Neural crest cell (in vitro differentiated cells): ENCODE measurements at places on chromosomes 12 and 14.

- DNase-seq: no peak
- H3K36me3 ChIP-seq: peaks cover 2% of the 10 kb centered on the region
- peaks cover 4% of the 10 kb centered on the region for H3K27me3 ChIP-seq
- H3K27ac ChIP-seq: peak overlapping the region; percentile 97
- peak overlapping the region; percentile 83 for H3K4me3 ChIP-seq
These were observed 29.2 kb downstream of the BBS10 start for GRCh38 chr12:76318773-76319594.

GRCh38 chr12:124525455-124525854 lies 42.0 kb downstream of the NCOR2 start:
- H3K36me3 ChIP-seq: peaks cover 5% of the 10 kb centered on the region
- DNase-seq: no peak
- H3K4me1 ChIP-seq: peaks cover 29% of the 10 kb centered on the region
- no peaks in the 10 kb centered on the region for H3K27me3 ChIP-seq
- no peak overlapping the region for H3K4me3 ChIP-seq

- no peak overlapping the region for H3K27ac ChIP-seq
- H3K36me3 ChIP-seq: no peaks in the 10 kb centered on the region
- no peak overlapping the region for H3K4me3 ChIP-seq
- DNase-seq: no peak
- H3K4me1 ChIP-seq: peaks cover 47% of the 10 kb centered on the region
- peaks cover 10% of the 10 kb centered on the region for H3K27me3 ChIP-seq
These were observed 158.6 kb downstream of the MON2 start for GRCh38 chr12:62625228-62625627.

GRCh38 chr12:26961803-26962202 lies 23.5 kb downstream of the FGFR1OP2 start:
- no peak for DNase-seq
- H3K4me1 ChIP-seq: no peaks in the 10 kb centered on the region
- H3K27me3 ChIP-seq: no peaks in the 10 kb centered on the region

GRCh38 chr14:94611179-94611578 lies 1.0 kb upstream of the SERPINA3 start:
- H3K36me3 ChIP-seq: no peaks in the 10 kb centered on the region
- no peak overlapping the region for H3K27ac ChIP-seq
- peaks cover 4% of the 10 kb centered on the region for H3K4me1 ChIP-seq

GRCh38 chr14:35122696-35123387 lies 490 bp downstream of the PRORP start:
- peak overlapping the region; percentile 100 for H3K27ac ChIP-seq
- H3K4me1 ChIP-seq: peaks cover 57% of the 10 kb centered on the region
- no peak for DNase-seq
- H3K36me3 ChIP-seq: peaks cover 14% of the 10 kb centered on the region

DNA sequence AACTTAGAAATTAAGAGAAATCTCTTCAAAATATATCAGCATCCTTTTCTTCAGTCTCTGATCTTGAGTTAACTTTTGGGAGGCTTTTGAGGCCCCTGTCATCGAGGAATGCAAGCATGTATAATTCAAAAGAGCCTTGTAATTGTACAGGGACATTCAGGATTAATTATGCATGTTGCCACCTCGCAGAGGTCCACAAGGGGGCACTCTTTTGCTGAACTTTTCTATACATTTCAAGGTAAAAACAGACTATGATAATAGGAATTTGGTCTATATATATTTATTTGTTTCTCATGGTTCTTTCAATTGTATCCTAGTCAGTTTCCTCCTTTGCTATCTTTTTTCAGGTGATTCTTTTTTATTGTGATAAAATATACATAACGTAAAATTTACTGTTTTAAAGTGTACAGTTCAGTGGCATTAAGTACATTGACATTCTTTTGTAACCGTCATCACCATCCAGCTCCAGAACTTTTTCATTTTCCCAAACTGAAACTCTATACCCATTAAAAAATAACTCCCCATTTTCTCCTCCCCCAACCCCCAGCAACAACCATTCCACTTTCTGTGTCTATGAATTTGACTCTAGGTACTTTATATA lies 47.0 kb upstream of the SLC2A13 start:
- no peak overlapping the region for H3K27ac ChIP-seq
- DNase-seq: peak; percentile 49
- no peaks in the 10 kb centered on the region for H3K27me3 ChIP-seq
- no peaks in the 10 kb centered on the region for H3K36me3 ChIP-seq
- H3K4me1 ChIP-seq: peaks cover 3% of the 10 kb centered on the region
- H3K4me3 ChIP-seq: no peak overlapping the region

DNA sequence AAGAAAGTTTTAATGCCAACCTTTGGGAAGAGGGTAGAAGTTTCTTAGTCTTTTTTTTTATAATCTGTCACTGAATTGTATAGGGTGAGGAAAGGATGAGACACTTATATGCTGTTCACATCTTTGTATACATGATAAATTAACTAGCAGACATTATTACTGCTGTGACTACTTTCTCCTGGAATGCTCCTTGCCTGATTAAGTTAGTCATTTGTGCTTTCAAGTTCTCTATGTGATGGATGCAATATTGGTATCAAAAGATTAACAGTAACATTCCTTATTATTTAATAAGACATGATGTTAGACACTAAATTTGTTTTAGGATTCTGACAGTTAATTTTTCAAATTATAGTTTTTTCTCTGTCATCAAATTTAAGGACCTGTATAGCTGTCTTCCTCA lies 223.4 kb upstream of the GARIN2 start:
- H3K27me3 ChIP-seq: no peaks in the 10 kb centered on the region
- H3K4me1 ChIP-seq: no peaks in the 10 kb centered on the region
- no peak overlapping the region for H3K4me3 ChIP-seq
- H3K36me3 ChIP-seq: peaks cover 10% of the 10 kb centered on the region
- no peak overlapping the region for H3K27ac ChIP-seq

DNA sequence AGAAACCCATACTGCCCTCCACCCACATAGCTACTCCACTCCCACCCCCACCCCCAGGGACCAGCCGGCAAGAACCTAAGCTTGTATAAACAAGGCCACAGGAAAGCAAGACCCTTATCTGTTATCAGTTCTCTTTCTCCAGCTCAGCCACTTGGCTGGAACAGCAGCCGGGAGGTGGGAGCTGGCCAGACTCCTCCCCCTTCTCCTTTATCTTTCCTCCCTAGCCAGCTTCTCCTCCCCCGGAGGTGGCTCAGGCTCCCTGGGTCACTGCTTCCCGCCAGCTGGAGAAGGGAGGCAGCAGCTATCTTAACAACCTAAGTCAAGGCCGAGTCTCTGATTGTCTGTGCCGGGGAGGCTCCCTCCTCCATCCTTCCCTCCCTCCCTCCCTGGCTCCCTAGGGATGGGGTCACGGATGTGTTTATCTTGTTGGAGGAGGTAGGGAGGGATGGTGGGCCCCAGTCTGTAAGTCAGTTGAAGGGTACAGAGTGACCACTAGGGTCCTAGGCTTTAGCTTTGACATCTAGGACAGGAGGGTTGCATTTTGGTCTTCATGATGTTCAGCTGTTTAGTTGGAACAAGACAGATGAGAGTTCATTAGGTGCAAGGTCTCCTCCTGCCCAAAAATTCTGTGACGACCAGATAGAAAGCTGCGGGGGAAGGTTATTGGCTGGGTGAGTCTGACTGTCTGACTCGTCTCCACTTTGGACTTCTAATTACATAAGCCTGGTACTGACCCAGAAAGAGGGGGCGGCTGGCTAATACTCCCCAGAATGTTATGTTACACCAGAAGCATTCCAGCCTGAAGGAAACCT lies 29.7 kb downstream of the ZFP36L1 start:
- H3K4me3 ChIP-seq: no peak overlapping the region
- H3K4me1 ChIP-seq: peaks cover 28% of the 10 kb centered on the region
- H3K27me3 ChIP-seq: no peaks in the 10 kb centered on the region

GRCh38 chr12:116813271-116814041 lies 67.8 kb downstream of the HRK start:
- H3K4me3 ChIP-seq: no peak overlapping the region
- peak overlapping the region; percentile 65 for H3K27ac ChIP-seq
- H3K4me1 ChIP-seq: peaks cover 8% of the 10 kb centered on the region
- H3K36me3 ChIP-seq: no peaks in the 10 kb centered on the region
- H3K27me3 ChIP-seq: no peaks in the 10 kb centered on the region

DNA sequence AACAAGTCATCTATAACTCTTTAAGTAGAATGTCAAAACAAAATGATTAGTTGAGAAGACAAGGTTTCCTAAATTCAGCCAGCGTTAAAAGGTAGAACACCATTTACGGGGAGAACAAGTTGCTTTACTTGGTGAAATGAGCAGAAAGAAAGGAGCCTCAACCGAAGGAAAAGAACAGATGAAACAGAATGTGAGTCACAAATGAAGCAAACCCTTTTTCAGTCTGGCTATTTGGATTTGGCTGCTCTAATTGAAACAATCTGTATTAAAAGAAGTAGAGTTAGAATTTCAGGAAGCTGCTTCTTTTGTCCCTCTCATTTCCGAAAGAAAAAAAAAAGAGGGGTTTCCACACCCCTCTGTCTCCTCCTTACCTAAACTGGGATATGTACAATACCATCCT lies 34.6 kb downstream of the CEP128 start:
- peaks cover 17% of the 10 kb centered on the region for H3K36me3 ChIP-seq
- H3K27me3 ChIP-seq: no peaks in the 10 kb centered on the region
- H3K4me3 ChIP-seq: no peak overlapping the region
- no peak overlapping the region for H3K27ac ChIP-seq
